Mucosa of gallbladder (tissue), 1 donor: ENCODE measurements at places on chromosomes 3 and 15. TPM values are rescaled to one million over a fixed set of nuclear protein-coding genes. Genes with fewer than 3 reads are reported as not detected.

ZNF774 gene
- total RNA-seq, result 18.4 TPM

ISLR gene
- 53.0 TPM for total RNA-seq

ZNF80 gene
- total RNA-seq, result 0.17 TPM

SUCNR1 gene
- total RNA-seq, result 0.69 TPM

- no peak for DNase-seq
Measured at GRCh38 chr3:13288732-13289718, 131.1 kb downstream of the NUP210 start.

- no peak for DNase-seq
Measured at GRCh38 chr3:186825294-186825821, 17.2 kb upstream of the ADIPOQ start.

DNA sequence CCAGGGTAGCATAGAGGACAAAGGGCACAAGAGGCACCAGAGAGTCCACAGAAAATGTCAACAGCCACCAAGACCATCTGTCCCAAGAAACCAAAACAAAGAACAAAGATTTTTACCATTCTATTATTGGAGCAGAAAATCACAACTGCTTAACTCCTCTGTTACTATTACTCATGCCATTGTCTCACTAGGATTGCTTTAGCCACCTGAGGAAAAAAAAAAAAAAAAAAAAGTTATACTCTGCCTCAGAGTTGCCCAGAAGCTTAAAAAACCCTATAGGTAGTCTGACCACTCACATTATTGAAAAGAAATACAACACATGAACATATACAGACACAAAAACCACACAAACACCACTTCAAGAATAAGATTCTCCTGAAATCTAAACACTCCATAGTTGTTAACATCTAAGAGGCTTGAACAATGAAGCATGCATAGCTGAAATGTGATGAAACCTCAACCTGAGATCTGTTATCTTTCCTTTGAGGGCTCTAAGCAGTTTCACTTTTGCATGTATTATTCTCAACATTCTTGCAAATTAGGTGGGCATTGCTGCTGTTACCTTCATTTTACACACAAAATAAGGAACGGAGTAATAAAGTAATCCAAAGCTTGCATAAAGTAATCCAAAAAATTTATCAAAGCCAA, 85.4 kb downstream of the IGSF11 start:
- DNase-seq, result no peak

DNA sequence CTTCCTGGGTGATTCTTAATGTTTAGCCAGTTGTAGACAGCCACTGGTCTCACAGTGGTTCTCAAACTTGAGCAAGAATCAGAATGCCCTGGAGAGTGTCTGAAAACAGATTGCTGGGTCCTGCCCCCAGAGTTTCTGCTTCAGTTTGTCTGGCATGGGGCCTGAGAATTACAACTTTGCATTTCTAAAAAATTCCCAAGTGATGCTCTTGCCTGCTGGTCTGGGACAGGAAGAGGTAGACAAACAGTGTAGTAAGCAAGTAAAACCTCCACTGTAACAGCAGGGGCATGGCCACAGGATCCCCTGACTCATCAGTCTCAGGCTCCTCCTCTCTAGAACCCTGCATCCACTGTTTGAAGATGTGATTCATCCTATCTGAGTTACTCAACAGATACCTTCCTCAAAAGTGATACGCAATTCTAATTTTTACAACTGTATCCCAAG, 36.5 kb downstream of the DZIP1L start:
- DNase-seq, result no peak

DNA sequence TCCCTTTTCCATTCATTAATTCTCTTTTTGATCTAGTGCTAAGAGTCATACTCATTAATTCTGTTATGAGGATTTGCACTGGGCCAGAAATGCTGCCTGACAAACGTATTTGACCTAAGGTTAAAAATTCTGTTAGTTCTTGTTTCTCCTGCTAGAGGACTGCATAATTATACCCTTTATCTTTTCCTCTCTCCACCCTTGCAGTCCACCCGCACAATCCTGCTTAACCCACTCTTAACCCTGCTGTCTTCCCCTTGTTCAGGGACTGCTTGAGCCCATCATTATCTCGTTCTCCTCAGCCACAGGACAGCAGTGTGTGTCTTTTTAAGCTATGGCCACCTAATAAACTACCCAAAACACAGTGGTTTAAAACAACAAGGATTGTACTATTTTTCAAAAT, 31.1 kb upstream of the DYNC1LI1 start:
- no peak for DNase-seq

DNA sequence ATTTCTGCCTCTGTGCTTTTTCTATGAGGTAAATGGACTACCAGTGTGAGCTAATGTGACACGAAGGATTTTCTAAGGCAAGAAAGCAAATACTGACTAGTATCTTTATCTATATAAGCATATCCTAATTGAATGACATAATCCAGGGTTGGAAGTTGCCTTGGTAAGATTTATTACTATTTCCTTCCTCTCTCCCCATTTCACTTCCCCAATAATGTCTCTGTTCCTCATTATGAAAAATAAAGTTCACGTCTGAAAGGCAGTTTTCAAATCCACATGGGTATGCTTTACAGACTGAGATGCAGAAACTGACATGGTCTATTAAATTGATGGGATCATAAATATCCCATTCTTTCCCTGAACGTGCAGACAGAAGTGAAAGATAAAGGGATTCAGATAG, 86.0 kb downstream of the DTWD1 start:
- no peak for DNase-seq

GRCh38 chr3:190027116-190027515, 93.6 kb downstream of the P3H2 start:
- DNase-seq, result no peak

DNA sequence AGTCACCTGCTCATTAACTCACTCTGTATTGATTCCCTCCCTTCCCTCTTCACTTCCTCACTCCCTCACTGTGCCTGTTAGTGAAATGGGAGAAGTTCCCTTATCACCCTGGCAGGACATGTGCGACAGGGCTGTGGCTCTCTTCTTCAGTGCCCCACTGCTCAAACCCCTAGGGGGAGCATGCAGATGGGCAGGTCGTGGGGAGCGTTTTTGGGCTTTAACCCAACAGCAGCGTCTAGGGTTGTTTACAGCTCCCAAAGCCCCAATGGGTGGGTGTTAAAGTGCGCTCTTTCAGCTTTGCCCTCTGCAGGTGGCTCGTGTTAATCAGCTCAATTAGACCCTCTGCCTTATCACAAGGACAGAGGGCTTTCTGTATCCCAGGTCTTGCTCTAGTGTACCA, 447.8 kb upstream of the PROK2 start:
- no peak for DNase-seq
